HL-60 (cell line): ENCODE measurements at places on chromosomes 11 and 22.

DNA sequence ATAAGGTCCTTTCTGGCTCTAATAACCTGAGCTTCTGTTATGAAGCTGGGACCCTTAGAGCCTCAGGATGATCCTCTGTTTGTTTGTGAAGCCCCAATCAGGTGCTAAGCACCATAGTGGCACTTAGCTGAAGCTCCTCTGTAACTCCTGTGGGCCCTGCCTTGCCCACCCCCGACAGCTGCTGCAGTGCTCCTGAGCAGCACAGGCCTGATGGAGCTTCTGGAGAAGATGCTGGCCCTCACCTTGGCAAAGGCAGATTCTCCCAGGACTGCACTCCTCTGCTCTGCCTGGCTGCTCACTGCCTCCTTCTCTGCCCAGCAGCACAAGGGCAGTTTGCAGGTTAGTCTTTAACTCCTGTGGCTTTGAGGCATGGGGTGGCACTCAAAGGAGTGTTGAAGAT is 19.0 kb upstream of the CCDC134 start:
- DNase-seq: no peak

GRCh38 chr11:18785411-18785810 is 6.2 kb downstream of the PTPN5 start:
- no peak for DNase-seq

GRCh38 chr22:38867124-38867455 is 4.9 kb downstream of the CBX6 start:
- no peak for DNase-seq

DNA sequence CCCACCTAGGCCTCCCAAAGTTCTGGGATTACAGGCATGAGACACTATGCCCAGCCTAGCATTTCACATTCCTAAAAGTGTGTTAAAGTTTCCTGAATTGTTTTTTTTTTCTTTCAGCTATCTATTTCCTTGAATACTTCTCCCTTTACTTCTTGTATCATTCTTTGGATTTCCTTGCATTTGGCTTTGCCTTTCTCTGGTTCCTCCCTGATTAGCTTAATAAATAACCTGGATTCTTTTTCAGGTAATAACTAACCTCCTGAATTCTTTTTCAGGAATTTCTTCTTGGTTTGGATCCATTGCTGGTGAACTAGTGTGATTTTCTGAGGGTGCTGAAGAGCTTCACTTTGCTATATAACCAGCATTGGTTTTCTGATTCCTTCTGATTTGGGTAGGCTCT is 47.9 kb downstream of the MRGPRX2 start:
- DNase-seq: no peak

DNA sequence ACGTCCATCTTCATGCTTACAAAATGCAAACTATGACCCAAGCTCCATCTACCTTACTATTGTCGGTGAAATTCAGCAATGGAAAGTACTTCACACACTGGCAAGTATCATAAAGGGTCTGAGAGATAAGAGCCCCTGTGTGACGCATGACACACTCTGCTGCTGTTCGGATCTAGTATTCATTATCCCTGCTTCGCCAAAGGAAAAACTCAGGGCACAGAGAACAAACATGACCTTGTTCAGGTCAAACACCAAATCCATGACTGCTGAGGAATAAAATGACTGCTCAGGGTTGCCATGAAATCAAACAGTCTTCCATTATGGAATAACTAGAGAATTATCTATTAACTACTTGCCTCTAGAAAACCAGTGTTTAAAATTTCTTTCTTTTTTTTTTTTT is 73.0 kb downstream of the MICAL3 start:
- no peak for DNase-seq

GRCh38 chr11:46001448-46001914 is 79.0 kb downstream of the LARGE2 start:
- no peak for DNase-seq

GRCh38 chr22:35685731-35686130 is 31.9 kb upstream of the APOL5 start:
- DNase-seq: no peak

DNA sequence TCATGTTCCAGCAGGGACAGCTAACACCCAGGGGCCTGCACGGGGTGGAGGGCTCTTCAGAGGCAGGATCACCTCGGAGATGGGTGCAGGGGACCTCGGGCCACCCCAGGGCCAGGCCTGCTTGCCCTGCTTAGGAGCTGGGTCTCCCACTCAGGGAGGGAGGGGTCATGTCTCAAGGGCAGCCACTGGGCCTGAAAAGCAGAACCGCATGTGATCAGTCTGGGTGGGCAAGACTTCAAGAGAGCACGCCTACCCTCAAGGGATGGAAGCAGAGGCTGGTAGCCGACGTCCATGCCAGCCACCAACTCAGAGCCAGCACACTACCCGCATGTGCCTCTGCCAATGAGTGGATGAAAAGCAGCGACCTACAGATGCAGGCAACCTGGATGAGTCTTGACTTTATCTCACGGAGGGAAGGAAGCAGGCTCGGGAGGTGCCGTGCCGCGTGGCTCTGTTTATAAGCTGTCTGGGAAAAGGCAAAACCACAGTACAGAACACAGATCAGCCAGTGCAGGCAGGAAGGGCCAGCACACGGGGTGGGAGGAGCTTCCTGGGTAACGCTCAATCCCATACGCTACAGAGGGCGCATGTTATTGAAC is 16.0 kb downstream of the TBX1 start:
- DNase-seq: peak; percentile 43

DNA sequence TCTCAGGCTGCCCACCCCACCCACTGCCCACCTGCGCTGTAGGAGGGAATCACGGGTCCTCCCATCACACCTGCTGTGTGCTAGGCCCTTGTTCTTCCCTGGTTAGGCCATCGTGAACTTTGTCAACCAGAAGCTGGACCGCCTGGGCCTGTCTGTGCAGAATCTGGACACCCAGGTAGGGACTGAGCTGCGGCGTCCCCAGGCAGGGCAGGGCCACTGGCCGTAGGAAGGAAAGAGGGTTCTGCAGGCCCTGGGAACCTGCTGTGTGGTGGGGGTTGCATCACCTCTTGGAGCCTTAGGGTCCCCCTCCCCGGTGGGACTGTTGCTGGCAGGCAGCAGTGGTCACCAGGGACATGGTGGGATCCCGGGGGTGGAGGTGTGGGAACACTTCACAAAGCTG is 15.5 kb downstream of the PARVG start:
- no peak for DNase-seq

GRCh38 chr22:37316875-37317371 is 34.6 kb downstream of the CYTH4 start:
- DNase-seq: no peak

DNA sequence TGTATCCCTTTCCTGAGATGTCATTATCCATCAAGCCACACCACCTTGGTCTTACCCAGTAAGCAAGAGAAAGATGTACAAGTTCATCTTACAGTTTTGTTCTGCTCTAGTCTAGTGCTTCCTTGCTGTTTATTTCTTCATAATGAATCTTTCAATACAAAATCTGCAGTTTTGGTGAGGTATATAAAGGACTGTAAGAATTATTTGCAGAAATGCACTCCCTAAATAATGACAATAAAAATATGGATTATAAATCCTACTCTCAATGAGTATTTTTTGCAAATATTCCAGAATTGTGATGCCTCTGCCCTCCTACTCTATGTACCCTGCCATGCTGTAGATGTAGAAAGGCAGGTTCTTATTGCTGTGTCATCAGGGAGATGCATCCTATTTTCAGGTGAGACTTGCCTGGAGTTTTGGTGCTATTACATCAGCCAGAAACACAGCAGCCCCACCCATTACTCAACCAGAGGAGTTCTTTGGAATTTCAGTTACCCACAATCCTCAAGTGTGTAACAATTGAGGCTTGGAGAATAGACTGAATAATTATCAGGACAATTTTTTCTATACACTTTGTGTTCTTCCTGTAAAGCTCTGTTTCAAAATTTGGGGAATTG is at the start of gene OR10S1:
TSS of gene OR10S1 (minus strand) at position 51 of the 617 bp plus-strand sequence. CDS start 117 bp downstream, outside the sequence.
- no peak for DNase-seq

GRCh38 chr22:48711669-48712068 is 1116.0 kb downstream of the BRD1 start:
- DNase-seq: no peak

GRCh38 chr11:64007160-64007628 is 21.0 kb downstream of the OTUB1 start:
- DNase-seq: peak; percentile 27

- DNase-seq: no peak
These were observed 18.0 kb downstream of the LSP1 start for GRCh38 chr11:1870721-1871466.

DNA sequence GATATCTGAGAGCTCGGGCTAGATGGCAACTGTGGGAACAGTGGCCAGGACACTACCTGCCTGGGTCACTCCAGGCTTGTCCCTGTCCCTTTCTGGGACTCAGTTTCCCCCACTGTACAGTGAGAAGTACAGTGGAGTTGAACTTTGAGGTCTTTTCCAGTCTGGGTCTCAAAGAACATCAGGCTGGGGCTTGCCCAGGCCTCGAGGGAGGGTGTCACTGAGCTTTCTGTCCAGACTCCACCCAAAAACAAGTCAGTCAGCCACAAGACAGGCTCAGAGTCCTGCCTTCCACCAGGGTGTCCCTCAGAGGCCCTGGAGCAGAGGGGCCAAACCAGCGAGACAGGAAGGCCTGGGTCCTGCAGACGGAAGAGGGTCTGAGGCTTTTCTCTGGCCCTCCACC is 2.0 kb upstream of the PLA2G3 start:
- DNase-seq: no peak

- no peak for DNase-seq
These were observed 6.9 kb upstream of the LRRC32 start for GRCh38 chr11:76677458-76677765.

GRCh38 chr11:82731691-82732277 is 1.9 kb downstream of the FAM181B start:
- no peak for DNase-seq

- no peak for DNase-seq
These were observed 19.9 kb upstream of the BACE1-AS start for GRCh38 chr11:117271208-117271607.

GRCh38 chr11:20203831-20204230 is 43.6 kb upstream of the DBX1 start:
- DNase-seq: no peak

- DNase-seq: no peak
These were observed 13.6 kb downstream of the MAML2 start for GRCh38 chr11:96329419-96329818.

- no peak for DNase-seq
These were observed 182.8 kb upstream of the SYN3 start for GRCh38 chr22:33240888-33241475.

GRCh38 chr11:96127596-96127959 is 203.7 kb upstream of the MTMR2 start:
- DNase-seq: no peak

DNA sequence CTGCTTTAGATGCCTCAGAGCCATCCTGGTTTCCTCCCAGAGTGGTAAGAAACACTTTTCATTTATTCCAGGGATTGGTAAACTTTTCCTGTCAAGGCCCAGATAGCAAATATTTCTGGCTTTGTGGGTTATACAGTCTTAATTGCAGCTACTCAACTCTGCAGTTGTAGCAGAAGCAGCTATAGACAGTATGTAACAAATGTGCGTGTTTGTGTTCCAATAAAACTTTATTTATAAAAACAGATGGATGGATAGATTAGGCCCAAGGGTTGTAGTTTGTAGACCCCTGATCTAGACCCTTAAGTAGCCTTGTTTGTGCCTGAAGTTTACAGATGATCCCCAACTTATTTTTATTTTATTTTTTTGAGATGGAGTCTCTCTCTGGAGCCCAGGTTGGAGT is 17.9 kb downstream of the NNMT start:
- no peak for DNase-seq

- peak; percentile 32 for DNase-seq
These were observed 53.7 kb downstream of the TBC1D22A start for GRCh38 chr22:46815896-46816731.

GRCh38 chr11:17529844-17530185 is 14.4 kb downstream of the USH1C start:
- DNase-seq: no peak
